ENCODE measurements at places on chromosomes 4 and X.

- DNase-seq = no peak
These were observed 453.1 kb downstream of the CCSER1 start for GRCh38 chr4:90580326-90580725.

DNA sequence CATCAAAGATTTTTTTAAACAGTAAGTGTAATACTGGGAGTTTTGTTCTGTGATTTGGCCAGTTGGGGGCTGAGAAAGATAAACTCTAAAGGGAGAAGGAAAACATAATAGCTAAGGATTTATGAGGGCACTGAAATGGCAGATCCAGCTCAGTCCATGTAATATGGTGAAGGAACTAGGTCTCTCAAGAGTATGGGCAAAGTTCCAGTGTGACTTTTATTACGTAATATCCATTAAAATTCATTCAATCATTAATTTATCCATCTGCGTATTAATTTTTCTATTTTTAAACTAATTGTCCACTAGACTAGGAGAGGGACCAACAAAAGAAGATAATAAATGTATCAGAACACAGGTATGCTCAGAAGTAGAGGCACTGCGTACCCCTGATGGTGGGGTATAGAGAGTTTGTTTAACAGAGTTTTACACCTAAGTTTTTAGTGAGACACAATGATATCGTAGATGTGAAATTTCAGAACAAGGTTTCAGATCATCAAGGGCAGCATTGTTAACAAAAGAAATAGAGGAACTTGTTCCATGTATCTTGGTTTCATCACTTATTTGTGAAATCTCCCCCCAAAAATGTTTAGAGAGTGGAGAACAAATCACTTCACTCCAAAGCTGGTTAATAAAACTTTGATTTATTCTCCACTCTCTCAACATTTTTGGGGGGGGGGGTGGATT lies 351.1 kb downstream of the GRXCR1 start:
- no peak for DNase-seq

- no peak for DNase-seq
These were observed 15.1 kb downstream of the MCUB start for GRCh38 chr4:109574931-109575804.

GRCh38 chrX:9466124-9466495 lies 1.3 kb downstream of the TBL1X start:
- DNase-seq = no peak

DNA sequence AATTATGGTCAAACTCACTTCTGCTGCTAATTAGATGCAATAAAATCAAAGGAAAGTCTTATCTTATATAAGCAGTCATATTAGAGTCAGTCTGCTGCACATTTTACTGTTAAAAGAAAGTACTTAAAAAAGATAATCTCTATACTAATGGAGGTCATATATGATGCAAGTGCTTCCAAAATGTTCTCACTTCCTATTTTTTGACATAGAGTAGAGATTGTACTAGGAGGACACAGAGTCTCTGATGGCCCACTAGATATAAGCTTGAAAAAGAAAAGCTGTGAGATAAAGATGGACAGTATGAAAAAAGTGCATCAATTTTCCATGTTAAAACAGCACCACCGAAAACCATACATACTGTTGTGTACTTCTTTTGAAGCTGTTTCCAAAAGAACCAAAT lies 196.9 kb downstream of the KLHL13 start:
- no peak for DNase-seq

DNA sequence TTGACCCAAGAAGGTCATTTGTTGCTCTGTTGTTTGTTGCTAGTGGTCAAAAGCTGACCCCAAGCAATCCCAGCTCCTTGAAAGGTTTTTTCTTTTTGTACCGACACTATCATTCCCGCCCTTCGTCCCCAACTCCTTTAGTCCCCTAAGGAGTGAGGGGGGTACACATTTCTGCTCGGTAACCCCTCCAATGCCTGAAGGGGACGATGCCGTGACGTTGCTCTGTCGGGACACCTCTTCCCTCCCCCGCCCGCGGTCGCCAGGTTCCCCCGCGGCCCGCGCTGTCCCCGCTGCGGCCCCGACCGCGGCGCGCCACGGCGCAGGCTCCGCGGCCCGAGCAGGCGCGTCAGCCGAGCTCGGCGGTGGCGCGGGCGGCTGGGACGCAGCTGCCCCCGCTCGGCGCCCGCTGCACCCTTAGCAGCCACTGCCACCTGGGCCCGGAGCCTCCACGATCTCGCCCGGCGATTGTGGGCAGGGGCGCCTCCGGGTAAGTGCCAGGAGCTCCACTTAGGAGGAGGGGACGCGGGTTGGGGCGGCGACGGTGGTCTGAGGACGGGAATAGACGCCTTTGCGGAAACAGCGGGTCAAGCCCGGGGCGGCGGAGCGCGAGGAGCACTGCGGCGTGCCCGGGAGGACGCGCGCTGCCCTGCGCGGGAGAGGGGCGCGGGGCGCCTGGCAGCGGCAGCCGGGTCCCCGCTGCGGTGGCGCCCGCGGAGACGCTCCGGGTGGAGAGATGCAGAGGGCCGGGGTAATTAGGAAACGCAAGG lies at the start of gene GLRB:
GLRB (plus strand) TSS at position 340 of the 767 bp plus-strand sequence. CDS start 1,875 bp downstream, outside the sequence.
- DNase-seq = no peak

DNA sequence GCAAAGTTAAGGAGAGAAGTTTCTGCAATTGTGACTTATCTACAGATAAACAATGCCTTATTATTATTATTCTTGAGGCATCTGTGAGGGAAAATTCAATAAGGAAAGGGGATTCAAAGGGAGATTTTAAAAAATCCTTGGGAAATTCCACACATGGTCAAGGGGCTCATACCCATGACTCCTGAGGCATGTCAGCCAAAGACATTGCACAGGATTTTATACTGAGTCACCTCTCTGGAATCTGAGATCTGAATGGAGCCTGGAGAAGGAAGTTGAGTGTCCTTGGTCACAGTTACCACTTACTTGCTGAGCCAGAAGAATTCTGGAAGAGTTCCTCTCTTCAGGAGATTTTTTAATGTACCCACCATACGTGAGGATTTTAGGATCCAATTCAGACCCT lies 14.4 kb upstream of the CXCL8 start:
- DNase-seq = peak; percentile 84

DNA sequence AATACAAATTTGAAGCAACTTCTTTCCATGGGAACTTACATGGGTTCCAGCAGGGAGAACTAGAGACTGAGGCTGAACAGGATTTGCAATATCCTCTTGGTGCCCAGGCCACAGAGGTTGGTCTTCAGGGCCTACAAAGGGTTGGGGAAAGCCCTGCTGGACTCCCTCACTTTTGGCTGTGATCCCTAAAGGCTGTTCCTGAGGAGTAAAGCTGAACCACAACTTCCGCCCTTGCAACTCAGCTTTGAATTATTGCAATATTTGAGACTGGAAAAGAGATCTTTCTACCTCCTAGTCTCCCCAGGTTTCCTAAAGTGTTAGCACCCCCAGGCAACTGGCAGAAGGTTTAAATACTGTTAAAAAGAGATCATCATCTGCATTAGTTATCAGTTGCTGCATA lies 26.9 kb downstream of the DCHS2 start:
- no peak for DNase-seq

DNA sequence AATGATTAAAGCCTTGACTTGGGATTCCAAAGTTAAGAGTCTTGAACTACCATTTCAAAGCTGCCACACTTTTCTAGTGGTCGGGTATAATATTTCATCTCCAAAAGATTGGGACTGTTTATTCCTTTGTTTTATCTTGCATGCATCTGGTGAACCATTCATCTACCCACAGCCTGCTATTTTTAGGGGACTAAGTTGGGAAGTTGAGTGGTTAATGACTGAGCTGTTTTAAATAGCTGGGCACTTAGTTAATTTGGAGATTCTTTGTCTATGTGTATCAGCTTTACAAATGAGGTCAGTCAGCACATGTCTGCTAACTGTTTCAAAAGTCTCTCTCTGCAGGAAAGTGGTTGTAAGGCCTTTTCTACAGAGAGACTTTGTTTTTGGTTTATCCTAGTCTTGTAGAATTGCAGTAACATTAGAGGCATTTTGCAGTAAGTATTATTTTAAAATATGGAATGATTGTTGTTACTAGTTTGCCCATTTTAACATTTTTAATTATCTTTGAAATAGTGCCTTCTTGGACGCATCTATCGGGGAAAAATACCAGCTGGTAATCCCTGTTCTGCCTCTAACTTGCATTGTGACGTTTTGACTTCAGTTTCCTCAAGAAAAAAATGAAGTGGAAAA lies 8.2 kb downstream of the BMP2K start:
- DNase-seq = peak; percentile 19

DNA sequence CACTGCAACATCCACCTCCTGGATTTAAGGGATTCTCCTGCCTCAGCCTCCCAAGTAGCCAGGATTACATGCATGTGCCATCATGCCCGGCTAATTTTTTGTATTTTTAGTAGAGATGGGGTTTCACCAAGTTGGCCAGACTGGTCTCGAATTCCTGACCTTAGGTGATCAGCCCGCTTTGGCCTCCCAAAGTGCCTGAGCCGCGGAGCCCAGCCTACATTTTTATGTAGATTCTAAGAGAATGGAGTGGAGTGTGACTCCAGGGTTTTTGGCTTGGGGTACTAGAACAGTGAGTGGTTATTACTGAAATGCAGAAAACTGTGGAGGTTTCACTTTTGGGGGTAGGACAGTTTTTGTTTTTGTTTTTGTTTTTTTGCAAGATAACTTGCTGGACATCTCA lies 806.0 kb downstream of the ADGRL3 start:
- no peak for DNase-seq

DNA sequence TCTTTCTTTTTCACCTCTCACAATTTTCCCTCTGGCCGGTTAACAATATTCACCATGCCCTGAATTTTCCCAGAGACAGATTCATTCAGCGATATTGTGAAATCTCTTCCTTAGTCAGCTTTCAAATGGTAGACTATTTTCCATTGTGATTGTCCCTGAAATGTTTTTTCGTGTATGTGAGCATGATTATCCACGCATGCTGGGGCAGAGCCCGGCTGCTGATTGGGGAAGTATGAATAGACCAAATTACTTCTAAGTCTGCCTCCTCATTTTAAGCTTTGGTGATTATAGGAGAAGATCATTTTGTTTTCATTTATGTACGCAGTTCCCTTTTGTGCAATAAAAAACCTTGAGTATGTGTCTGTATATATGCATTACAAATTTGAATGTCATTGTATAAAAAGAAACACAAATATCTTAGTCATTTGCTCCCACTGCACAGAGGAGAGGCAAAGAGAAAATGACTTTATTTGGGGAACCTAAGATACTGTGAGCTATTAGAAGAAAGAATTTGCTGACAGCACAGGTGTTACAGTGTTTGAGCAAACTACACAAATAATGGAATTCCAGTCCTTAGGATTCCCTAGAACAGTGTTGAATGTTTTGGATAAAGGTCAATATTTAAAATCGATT lies 11.3 kb downstream of the DTHD1 start:
- no peak for DNase-seq

DNA sequence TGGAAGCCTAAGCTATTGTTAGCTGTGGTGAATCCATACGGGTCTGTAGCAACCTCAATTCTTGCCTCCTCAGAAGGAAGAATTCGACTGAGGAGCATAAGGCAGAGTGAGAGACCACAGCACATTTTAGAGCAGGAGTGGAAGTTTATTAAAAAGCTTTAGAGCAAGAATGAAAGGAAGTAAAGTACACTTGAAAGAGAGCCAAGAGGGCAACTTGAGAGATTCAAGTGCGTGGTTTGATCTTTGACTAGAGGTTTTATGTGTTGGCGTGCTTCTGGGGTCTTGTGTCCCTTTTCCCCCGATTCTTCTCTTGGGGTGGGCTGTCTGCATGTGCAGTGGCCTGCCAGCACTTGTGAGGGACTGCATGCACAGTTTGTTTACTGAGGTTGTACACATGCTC lies 880.6 kb upstream of the INTU start:
- DNase-seq = no peak

- no peak for DNase-seq
These were observed 697 bp downstream of the CEP135 start for GRCh38 chr4:55949482-55949802.

- DNase-seq = no peak
These were observed 16.8 kb downstream of the RASGEF1B start for GRCh38 chr4:81454948-81455347.

DNA sequence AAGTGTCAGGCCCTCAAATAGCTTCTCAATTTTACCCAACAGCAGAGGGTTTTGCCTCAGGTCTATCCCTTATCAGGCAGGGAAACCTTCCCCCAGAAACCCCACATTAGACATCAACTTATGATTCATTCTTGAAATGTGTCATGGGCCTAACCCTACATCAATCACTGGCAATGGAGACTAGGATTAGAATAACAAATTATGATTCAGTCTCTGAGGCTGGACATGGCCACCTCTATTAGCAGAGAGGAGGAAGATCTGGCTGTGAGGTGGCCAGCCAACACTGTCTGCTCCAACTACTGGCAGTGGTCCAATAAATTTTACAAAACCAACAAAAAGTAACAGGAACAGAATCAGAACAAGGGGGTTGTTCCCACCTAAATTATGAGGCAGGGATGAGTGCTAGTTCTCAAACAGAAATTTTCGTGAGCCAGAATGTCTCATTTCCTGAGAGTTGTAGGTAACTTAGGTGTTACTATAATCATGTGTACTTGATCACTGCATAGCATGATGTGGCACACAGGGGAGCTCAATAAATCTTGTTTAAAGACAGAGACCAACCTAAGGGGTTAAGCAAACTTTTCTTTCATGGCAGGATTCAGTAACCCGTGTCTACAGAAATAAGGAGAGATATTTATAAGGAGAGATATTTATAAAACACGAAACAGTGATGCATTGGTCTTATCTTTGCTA lies 126.8 kb downstream of the NFKB1 start:
- peak; percentile 44 for DNase-seq

DNA sequence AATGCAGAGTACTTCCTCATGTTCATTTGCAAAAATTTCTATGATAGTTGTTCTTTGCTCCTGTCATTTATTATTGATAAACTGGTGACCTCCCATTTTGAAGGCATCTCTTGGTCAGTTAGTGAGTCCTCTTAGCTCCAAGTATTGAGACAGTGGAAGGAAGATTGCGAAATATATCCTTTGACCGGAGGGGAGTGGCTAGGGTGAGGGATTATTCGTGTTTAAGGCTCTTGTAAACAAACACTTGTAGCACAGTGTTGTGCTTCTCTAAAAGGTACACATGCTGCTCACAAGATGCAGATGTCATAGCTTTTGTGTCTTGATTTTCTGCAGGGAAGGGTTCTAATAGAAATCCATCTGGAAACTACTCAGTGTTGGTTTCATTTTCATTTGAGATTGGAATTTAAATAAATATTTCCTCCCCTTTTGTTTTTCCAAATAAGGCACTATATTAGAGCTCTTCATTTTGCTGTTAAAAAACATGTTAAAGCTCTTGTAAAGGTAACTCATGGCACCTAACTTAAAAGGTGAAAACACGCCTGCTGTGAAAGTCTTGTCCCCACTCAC lies 21.8 kb downstream of the TXLNG start:
- peak; percentile 44 for DNase-seq

GRCh38 chrX:37349221-37350033 lies at the start of gene PRRG1:
PRRG1 (plus strand) TSS chrX:37349364; CDS start chrX:37406250, 56,886 bp downstream.
- peak; percentile 63 for DNase-seq

GRCh38 chr4:76585897-76586360 lies 150.9 kb downstream of the SHROOM3 start:
- peak; percentile 3 for DNase-seq

- DNase-seq = no peak
These were observed 6.8 kb upstream of the G3BP2 start for GRCh38 chr4:75679876-75680575.

DNA sequence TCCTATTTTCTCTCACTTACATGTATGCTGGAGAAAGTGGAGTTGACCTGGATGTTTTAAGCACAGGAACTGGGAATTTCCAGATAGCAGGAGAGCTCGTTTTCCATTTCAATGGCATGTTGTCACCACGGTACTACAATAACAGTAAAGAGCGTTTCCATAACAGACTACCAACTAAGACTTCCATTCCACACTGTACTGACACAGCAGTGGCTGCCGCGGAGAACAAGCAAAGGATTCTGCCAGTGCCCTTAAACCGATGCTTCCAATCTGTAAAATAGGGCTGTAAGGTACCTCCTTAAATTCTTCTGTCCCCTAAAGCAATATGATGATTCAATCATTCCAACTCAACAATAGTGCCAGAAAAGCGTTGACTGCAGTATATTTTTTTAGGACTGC lies 143.9 kb downstream of the KLHL13 start:
- no peak for DNase-seq
